Activated CD8-positive, alpha-beta memory T cell treated with anti-CD3 and anti-CD28 coated beads for 4 hours (primary cell): ENCODE measurements at places on chromosomes 1 and 21.

DNA sequence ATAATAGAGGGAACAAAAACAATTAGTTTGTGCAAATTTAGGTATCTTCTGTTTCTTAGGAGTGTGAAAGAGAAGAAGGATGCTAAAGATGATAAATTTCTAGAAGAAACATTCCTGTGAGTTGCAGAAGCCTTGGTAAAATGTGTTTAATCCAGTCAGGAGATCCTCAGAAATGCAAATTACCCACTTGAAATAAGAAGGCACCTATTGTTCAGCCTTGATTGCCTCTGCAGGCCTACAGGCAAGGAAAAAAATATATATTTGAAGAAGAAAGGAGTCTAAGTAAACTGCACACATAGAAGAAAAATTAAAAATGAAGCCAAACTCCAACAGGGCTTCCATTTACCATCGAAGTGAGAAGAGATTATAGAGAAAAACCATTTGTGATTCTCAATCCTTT is 51.0 kb upstream of the LHX8 start:
- DNase-seq = no peak

- peak; percentile 23 for DNase-seq
Observed at GRCh38 chr1:40980453-40981121, 1.1 kb downstream of the CTPS1 start.

DNA sequence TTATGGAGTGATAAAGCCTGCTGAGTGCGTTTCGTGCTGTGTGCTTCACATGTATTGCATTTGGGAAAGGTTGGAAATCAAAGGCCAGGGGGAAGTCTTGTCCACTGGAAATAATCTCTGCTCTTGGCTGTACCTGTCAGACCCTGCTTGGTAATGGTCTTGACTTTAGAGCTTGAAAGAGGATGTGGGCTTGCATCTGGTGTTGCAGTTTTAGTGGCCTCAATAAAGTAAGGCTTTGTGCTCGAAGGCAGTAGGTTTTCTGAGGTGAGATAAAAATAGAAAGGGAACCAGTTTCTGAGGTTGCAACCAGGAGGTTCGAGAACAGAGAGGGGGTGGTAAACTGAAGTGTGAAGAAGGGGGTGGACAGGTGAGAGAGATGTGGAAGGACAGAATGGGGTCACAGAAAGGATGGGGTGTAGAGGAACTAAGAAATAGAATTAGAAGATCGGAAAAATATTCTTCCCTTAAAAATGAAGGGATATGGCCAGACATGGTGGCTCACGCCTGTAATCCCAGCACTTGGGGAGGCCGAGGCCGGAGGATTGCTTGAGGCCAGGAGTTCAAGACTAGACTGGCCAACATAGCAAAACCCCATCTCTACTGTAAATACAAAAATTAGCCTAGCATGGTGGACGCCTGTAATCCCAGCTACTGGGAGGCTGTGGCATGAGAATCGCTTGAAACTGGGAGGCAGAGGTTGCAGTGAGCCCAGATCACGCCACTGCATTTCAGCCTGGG is 1.5 kb downstream of the S100PBP start:
- DNase-seq = no peak

DNA sequence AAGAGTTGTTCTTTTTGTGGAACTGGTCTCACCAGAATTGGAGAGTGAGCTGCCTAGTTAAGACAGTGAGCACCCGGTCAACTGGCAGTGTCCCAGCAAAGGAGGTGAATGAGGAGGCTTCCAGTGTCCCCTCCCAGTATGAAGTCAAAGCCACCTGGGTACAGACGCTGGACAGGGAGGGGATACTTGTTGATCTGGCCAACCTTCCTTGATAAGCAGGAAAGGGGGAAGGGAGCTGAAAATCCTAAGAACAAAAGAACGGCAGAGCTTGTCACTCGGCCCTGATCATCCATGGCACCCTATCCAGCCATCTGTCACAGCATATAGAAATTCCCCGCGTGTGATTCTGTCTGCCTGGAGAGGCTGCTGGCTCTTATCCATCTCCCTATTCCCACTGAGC is 91.5 kb downstream of the SSBP3 start:
- DNase-seq = no peak

GRCh38 chr1:221283532-221283931 is 404.3 kb downstream of the HLX start:
- DNase-seq = no peak
